Ammon's horn (tissue), 1 donor: ENCODE measurements at places on chromosomes 4 and X.

DNA sequence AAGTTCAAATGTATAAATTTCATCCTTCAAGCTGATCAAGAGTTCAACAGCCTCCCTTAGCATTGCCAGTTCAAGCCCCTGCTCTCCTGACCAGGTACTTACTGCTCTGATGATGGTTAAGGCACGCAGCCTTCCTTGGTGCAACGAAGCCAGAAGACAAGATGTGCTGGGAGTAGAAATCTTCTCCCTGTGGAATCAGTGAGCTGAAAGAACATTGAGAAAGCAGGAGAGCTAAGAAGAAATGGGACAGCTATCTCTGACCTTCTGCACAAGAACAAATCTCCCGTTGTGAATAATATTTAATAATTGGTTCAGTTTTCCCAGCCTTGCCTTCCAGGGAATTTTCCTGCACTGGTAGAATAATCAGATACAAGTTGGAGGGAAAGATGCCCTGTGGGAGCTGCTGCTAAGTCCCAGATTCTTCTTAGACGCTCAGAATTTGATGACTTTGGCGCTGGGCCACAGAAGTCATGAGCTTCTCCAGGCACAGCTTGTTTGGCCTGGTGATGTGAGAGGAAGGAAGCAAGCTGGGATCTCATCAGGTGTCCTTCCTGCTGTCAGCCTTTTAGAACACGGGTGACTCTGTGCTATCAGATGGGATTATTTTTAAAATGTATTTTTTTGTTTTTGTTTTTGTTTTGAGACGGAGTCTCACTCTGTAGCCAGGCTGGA, 77.8 kb downstream of the CD38 start:
- DNase-seq: peak; percentile 20

- no peak for DNase-seq
These were observed 37.2 kb upstream of the PTPN13 start for GRCh38 chr4:86556791-86557415.

GRCh38 chr4:157196046-157196445, 24.5 kb upstream of the GRIA2 start:
- DNase-seq: no peak

- DNase-seq: no peak
These were observed 486.2 kb downstream of the TRAM1L1 start for GRCh38 chr4:116598980-116599789.

DNA sequence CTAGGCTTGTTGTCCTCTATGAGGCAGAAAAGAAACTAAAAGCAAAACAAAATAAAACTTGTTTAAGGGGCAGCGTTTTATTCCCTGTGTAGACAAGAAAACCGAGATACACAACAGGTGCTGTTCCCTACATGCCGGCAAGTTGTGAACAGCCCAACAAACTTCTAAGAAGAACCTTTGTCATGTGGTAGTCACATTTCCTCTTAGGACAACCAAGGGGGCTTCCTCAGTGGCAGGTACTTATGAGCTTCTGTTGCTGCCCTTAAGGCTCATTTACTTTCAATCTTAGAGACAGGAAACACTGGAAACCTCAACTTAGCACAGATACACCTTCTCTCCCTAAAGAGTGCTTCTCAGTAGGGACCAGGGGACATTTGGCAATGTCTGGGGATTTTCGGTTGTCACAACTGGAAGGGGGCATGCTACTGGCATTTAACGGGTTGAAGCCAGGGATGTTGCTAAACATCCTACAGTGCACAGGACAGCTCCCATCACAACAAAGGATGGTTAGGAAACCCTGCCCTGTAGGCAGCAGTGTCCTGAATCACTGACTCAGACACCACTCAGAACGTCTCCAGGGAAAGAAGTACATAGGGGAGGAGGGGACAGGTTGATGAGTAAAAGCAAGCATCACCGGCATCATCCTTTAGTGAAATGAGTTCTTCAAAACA, 111.0 kb downstream of the ASB9 start:
- DNase-seq: no peak

DNA sequence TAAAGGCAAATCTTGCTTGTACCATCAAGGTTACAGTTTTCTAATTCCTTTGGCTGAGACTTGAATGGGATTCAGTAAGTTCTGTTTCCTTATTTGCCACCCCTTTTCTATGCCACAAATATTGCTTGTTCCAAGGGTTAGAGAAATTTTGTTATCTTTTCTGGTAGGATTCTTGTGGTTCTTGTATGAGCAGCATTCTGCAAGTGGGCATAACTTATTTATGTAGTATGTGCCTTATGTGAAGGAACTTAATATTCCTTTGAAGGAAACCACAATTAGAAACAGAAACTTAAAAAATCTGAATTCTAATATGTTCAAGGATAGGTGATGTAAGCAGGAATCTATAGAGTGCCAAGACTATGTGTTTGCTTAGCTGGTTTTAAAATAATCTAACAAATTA, 53.1 kb upstream of the TSPAN5 start:
- no peak for DNase-seq

GRCh38 chr4:184845367-184846021, 19.7 kb upstream of the ACSL1 start:
- no peak for DNase-seq

GRCh38 chr4:53527326-53527725, 64.0 kb downstream of the LNX1 start:
- no peak for DNase-seq

GRCh38 chrX:47138171-47138570, 6.3 kb downstream of the NDUFB11 start:
- no peak for DNase-seq
